ENCODE measurements at places on chromosomes 6 and 20. TPM values are rescaled to one million over a fixed set of nuclear protein-coding genes. Genes with fewer than 3 reads are reported as not detected.
A peak's percentile ranks its signal among the peaks of the same experiment; 100 is the strongest.

GRCh38 chr6:128882991-128883611 is at the start of gene LAMA2:
Gene LAMA2 (plus strand): TSS chr6:128883138. CDS start chr6:128883246, 108 bp downstream.
- DNase-seq, result peak; percentile 80

GRCh38 chr20:62550087-62550632 is 74.4 kb upstream of the GATA5 start:
- DNase-seq, result no peak

DNA sequence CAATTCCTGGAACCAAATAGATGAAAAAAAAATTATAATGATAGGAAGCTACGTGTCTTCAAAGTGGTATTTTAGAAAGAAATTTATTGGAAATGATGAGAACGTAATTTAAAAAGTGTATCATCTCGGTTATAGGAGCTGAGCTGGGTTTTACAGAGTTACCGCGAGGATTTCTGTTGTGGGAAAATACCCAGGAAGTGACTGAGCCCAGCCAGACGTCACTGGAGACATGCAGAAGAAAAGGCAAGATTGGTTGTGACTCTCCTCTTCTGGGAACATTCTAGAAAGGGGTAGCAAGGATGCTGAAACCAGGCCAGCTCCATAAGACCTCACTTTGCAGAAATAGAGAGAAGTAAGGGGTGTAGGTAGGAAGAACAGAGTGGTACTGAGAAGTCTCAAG is 95.9 kb upstream of the ADGRF1 start:
- no peak for DNase-seq

Gene ABT1
- 30.6 TPM for total RNA-seq

Measured in H7 (cell line).